ENCODE measurements at places on chromosomes 4 and X. TPM values are rescaled to one million over a fixed set of nuclear protein-coding genes. Genes with fewer than 3 reads are reported as not detected.

LUZP4 gene
- not detected for polyA plus RNA-seq

BOD1L1 gene
- polyA plus RNA-seq, result 6.2 TPM

C4orf46 gene
- polyA plus RNA-seq, result 6.4 TPM

ADAMTS3 gene
- polyA plus RNA-seq, result 0.08 TPM

NHSL2 gene
- polyA plus RNA-seq, result 1.1 TPM

RASSF6 gene
- 18.4 TPM for polyA plus RNA-seq

DNA sequence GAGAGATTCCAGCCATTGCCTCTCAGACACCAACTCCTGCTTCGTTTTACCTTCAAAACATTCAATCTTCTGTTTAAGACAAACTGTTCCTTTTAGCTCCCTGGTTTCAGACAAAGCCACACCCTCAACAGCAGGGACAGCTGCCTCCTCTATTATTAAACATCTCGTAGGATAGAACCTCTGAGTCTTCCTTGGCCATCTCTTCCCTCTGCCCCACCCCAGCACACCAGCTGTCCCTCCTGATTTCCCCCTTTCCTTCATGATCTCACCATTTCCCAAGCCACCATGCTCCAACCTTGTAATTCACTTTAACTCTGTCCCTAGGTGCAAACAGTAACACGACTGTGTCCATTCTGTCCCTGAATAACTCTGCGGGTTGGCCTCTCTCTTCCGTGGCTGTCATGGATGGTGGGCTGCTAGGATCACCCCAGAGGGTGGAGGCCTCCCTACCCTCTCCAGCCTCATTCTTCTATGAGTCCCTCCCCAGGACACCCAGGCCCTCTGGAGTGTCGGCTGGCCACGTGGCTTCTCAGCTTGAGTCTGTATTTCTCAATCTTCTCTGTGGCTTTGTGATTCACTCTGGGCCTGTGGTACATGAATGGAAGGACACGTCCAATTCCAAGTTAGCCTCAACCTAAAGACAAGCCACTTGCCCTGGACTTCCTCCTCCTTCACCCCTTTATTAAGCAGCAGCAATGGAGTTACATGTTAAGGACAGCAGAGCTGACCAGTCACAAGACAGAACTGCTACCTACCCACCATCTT, 349.9 kb downstream of the FBXW7 start:
- no peak for DNase-seq

GRCh38 chr4:111639876-111640275, 505.4 kb upstream of the FAM241A start:
- no peak for DNase-seq

- DNase-seq, result no peak
These were observed 34.4 kb upstream of the MSMO1 start for GRCh38 chr4:165293061-165293460.

DNA sequence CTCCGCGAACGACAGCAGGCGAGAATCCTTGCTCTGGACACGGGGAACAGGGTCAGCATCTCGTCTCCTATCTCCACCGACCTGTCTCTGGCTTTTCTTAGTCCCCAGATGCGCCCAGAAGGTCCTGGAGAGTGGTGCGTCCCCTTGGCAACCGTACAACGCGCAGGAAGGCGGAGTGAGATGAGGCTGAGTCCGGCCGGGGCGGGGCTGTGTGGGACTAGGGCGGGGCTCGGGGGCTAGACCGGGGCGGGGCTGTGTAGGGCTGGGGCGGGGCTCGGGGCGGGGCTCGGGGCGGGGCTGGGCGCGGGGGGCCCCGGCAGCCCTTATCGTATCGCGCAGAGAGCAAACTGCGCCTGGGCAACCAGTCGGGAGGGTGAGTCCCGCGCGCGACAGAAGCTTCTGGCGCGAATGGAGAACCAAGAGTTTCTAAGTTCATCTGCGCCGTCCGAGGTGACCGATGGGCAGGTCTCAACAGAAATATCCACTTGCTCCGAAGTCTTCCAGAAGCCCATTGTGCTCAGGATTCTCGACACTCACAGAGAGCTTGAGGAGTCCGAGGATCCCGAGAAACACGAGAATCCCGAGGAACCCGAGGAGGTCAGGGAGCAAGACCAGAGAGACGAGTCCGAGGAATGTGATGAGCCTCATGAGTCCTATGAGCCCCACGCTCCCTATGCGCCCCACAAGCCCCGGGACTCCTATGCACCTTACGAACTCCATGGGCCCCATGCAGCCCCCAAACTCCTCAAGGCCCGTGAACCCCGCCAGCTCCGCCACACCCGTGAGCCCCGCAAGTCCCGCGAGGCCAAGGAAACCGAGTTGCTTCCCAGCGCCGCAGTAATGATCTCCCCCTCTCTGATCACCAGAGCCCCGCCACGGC, 24.9 kb downstream of the ARL9 start:
- DNase-seq, result peak; percentile 89

- no peak for DNase-seq
These were observed 216.5 kb downstream of the PDHA2 start for GRCh38 chr4:96056346-96056934.

DNA sequence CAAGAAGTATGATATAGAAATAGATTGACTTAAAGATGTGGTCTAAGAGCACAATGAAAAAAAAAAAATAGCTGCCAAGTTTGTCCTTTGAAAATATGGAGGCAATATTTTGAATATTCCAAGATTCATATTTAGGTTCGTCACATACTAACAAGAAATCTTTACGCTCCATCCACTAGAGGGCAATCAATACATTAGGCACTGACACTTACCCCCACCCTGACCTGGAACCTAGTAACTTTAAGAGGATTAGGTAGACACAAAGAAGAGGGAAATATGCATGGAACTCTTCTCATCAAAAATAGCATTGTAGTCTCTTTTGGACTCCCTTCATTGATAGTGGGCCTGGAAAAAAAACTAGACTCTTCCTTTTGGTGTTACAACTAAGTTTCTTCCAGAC, 1108.1 kb downstream of the PCDH19 start:
- DNase-seq, result peak; percentile 7

GRCh38 chr4:26529479-26529878, 39.2 kb upstream of the CCKAR start:
- DNase-seq, result peak; percentile 22

- no peak for DNase-seq
These were observed 86.4 kb downstream of the BMP15 start for GRCh38 chrX:50996930-50997329.

- no peak for DNase-seq
These were observed 88.6 kb downstream of the CHRNA9 start for GRCh38 chr4:40423735-40424134.

- DNase-seq, result no peak
These were observed 52.2 kb upstream of the ADGRG2 start for GRCh38 chrX:19174401-19175025.

- DNase-seq, result no peak
These were observed 75.4 kb downstream of the AR start for GRCh38 chrX:67619253-67619652.

- peak; percentile 78 for DNase-seq
These were observed 512 bp upstream of the TMEM131L start for GRCh38 chr4:153465615-153466080.

GRCh38 chr4:15756361-15756861, 21.7 kb upstream of the CD38 start:
- DNase-seq, result no peak

DNA sequence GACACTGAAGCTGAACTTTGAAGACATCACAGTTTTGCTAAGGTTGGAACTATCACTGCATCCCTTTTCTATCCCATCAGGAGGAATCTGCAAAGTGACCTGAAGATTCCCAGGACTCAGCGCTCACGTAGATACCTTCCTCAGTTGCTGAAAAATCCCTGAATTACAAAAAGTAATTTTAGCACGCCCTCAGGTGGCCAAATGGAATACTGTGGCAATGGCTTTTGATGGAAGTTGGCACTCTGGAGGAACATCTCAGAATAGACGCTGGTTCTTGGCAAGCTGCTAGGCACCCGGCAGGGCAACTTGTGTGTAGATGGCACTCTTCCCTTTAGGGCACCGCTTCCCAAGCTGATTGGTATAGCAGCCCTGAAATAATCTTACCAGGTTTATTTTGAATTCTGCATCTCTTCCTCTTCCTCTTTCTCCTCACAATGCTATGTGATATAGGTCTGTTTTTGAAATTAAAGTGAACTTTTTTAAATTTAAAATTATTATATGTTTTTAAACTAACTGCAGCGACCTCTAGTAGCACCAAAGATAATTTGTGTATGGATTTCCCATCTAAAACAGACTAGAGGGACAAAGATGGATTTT, 16.3 kb upstream of the ESX1 start:
- peak; percentile 80 for DNase-seq

DNA sequence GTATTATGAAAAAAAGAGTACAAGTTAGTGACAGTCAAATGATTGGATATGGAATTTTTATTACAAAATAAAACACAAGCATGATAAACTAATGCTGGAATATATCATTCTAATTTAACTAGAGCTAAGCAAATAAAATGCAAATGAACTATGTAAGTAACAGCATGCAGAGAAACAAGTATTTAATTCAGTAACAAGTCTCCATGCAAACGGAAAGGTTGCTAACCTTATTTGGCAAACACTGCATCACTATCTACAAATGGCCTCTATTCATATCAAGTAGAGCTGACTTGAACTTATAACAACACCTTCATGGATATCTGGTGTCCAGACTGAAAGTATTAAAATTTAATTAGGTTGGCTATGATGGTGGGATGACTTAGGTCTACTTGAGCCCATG, 15.4 kb downstream of the PPM1K start:
- DNase-seq, result no peak

GRCh38 chr4:67332627-67333026, 212.7 kb downstream of the CENPC start:
- no peak for DNase-seq

- DNase-seq, result no peak
These were observed 1250.1 kb downstream of the NLGN4X start for GRCh38 chrX:4978613-4979012.

All from brain (organoid and tissue), 16 donors.